ENCODE measurements at places on chromosomes 7 and 10.

- no peak for DNase-seq
Measured at GRCh38 chr7:15068324-15068723, 165.8 kb upstream of the DGKB start.

DNA sequence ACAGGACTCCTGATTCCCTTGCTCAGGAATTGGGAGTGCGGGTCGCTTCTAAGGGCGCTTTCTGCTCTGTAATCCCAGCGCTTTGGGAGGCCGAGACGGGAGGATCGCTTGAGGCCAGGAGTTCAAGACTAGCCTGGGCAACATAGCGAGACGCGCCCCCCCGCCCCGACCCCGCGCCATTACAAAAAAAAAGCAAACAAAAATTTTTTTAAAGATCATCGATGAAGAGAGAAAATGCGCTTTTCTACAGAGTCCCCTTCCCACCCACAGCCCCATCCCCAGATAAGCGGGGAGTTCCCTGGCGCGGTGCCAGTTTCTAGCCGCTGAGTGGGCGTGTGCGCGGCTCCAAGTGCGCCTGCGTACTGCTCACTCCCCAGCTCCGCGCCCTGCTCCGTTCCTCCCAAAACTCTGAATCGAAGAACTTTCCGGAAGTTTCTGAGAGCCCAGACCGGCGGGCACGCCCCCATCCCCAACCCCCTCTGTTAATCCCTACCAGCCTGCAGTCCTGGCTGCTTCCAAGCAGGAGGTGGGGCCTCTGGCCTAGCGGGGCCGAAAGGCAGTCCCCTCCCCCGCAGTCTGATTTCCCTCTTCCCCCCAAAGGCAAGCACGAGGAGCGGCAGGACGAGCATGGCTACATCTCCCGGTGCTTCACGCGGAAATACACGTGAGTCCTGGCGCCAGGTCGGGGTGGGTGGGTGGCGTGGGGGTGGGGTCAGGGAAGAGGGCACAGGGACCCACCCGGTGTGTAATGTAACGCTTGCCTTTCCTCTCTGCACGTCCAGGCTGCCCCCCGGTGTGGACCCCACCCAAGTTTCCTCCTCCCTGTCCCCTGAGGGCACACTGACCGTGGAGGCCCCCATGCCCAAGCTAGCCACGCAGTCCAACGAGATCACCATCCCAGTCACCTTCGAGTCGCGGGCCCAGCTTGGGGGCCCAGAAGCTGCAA lies 1.0 kb downstream of the HSPB1 start:
- peak; percentile 73 for DNase-seq

DNA sequence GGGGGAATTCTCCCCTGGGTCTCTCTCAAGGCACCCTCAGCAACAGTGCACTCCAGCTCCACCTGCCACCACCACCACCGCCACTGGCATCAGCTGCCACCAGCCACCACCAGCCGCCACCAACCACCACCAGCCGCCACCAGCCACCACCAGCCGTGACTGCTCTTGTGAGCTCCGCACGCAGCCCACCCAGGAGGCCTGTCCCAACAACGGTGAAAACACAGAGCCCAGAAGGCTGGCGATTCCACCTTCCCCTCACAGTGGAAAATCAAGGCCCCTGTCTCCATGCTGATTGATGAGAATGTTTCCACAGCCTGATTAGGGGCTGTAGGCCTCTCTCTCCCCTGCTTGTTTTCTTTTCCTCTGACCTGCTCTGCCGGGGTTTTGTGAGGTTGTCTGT lies 41.1 kb downstream of the COBL start:
- no peak for DNase-seq

- DNase-seq, result no peak
Measured at GRCh38 chr7:34850681-34851080, 186.6 kb downstream of the DPY19L1 start.

- no peak for DNase-seq
Measured at GRCh38 chr7:110975486-110975885, 115.4 kb upstream of the LRRN3 start.

GRCh38 chr7:86911659-86912058 lies 147.8 kb downstream of the ELAPOR2 start:
- DNase-seq, result no peak

- DNase-seq, result no peak
Measured at GRCh38 chr7:4805110-4805983, 29.9 kb downstream of the AP5Z1 start.

DNA sequence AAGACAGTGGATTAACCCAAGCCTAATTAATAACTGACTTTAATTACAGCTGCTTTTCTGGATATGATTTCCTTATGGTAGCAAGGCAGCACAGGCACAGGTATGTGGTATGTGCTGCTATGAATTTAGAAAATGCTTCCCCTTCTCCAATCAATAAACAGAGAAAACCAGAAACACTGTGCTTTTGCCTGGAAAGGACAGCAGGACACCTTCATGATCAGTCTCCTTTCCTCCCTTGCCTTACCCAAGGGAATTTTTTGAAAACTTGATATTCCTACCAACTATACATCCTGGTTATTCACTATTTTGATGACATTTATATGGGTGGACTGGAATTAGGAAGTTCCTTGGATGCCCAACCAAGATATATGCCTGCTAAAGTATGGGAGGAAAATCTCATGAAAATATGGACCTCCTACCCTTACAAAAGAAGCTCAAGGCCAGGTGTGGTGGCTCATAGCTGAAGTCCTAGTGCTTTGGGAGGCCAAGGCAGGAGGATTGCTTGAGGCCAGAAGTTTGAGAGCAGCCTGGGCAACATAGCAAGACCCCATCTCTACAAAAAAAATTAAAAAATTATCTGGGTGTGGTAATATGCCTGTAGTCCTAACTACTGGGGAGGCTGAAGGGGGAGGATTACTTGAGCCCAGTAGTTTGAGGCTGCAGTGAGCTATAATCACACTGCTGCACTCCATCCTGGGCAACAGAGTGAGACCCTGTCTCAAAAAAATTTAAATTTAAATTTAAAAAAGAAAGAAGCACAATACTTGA lies 106.3 kb upstream of the WAC start:
- DNase-seq, result no peak

- no peak for DNase-seq
Measured at GRCh38 chr10:28738200-28738599, 60.9 kb downstream of the BAMBI start.

DNA sequence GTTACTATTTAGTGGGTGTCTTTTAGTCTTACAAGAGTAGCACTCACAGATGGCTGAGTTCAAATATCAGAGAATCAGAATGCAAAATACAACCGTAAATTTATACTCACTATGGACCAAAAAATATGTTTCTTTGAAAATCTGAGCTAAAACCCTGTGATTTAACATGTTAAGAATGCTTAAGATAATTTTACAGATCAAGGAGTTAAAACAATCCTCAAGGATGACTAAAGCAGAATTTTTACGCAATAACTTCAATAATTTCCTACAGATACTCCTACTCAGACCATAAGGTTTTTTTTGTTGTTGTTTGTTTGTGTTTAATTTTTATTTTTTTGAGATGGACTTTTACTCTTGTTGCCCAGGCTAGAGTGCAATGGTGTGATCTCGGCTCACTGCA lies 47.9 kb upstream of the CCDC6 start:
- DNase-seq, result no peak

DNA sequence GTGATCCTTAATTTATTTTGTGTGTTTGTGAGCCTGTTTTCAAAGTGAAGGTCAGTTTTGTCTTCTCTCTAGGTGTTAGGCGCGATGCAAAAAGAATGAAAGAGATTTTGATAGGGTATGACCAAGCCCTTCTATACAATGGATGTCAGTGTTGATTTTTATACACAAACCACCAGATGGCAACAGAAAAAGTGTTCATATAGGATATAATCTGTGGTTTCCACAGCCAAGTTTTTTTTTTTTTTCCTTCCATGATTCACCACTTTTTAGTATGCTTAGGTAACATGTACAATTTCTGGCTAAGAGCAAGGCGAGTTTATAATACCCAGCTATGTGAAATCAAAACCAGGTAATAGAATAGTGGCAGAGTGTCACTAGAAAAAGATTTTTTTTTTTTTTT lies 8.1 kb downstream of the SDK1 start:
- DNase-seq, result no peak

GRCh38 chr7:93327006-93327633 lies 95.0 kb downstream of the VPS50 start:
- no peak for DNase-seq

- no peak for DNase-seq
Measured at GRCh38 chr7:141079219-141079618, 5.4 kb downstream of the TMEM178B start.
